ENCODE measurements at places on chromosomes 3 and 15.

DNA sequence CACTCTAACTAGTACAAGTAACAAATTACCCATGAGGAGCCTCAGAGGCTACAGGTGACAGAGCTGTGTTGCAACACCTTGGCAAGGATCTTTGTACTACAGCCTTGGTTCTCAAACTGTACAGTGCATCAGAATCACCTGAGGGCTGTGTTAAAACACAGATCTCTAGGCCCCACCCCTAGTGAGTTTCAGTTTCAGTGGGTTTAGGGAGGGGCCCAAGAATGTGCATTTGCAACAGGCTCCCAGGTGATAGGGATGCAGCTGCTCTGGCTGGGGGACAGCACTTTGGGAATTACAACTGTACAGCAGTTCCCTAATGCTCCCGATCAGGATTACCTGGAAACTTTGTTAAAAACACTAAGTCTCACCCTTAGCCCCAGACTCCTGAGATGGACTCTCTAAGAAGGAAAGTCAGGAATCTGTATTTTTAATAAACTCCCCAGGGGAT, 66.1 kb upstream of the NR2F2 start:
- no peak for DNase-seq

GRCh38 chr15:71660501-71660900, 149.9 kb upstream of the NR2E3 start:
- DNase-seq: no peak

GRCh38 chr3:196016485-196016884, 65.4 kb downstream of the TFRC start:
- DNase-seq: no peak

GRCh38 chr15:25714538-25714840, 148.6 kb downstream of the ATP10A start:
- DNase-seq: no peak

- DNase-seq: no peak
These were observed 16.4 kb downstream of the KLF13 start for GRCh38 chr15:31342781-31343626.
